Activated CD4-positive, CD25-positive, alpha-beta regulatory T cell (primary cell): ENCODE measurements at places on chromosomes 12 and 14.

DNA sequence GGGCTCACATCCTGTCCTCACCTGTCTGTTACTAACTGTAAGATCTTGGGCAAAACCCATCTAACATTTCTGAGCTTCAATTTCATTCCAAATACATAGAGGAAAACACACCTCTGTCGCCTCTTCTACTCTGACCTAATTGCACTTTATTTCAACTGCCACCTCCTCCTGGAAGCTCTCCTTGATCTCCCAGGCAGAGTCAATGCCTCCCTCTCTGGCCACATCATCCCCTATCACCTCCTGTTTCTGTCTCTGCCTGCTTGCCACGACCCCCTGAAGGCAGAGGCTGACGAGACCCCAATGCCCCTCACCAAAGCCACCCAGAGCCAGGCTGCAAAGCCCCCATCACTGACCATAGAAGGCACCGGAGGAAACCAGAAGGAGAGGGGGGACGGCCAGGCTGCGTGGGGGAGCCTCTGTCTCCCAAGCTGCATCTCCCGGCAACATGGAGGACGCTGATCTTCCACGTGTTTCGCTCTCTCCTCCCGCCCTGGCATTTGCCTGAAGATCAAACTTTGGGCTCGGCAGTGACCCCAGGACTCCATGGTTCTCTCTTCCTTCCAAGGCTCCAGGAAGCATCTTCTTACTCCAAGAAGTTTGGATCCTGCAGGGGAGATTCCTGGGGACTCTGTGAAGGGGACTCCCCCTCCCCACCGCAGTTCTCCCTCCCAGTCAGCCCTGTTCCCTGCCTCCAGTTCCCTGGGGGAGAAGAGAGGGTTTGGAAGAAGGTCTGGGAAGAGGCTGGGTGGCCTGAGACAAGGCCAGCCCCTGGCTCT, 50.1 kb upstream of the BCL11B start:
- no peak for DNase-seq

GRCh38 chr12:6532051-6532926, 2.0 kb upstream of the GAPDH start:
- peak; percentile 55 for DNase-seq

DNA sequence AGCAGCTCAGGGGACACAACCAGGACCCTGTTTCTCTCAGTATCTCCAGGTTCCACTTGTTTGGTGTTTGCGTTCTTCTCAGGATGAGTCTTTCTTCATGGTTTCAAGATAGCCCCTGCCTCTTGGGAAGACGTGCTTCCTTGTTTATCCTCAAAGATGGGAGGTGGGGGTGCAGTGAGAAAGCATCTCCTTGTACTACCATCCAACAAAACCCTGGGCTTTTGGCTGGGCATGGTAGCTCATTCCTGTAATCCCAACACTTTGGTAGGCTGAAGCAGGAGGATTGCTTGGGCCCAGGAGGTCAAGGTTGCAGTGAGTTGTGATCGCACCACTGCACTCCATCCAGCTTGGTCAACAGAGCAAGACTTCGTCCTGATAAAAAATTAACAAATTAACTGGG, 21.0 kb upstream of the TUNAR start:
- no peak for DNase-seq

DNA sequence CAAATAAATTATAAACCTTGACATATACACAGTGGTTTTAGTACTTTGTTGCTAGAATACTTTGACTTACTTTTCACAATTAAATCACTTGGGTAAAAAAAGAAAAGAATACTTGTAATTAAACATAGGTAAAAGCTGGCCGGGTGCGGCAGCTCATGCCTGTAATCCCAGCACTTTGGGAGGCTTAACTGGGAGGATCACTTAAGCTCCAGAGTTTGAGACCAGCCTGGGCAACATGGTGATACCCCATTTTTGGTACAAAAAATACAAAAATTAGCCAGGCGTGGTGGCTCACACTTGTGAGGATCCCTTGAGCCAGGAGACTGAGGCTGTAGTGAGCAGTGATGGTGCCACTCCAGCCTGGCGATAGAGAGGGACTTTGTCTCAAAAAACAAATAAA, 7.8 kb downstream of the STX2 start:
- DNase-seq, result no peak

DNA sequence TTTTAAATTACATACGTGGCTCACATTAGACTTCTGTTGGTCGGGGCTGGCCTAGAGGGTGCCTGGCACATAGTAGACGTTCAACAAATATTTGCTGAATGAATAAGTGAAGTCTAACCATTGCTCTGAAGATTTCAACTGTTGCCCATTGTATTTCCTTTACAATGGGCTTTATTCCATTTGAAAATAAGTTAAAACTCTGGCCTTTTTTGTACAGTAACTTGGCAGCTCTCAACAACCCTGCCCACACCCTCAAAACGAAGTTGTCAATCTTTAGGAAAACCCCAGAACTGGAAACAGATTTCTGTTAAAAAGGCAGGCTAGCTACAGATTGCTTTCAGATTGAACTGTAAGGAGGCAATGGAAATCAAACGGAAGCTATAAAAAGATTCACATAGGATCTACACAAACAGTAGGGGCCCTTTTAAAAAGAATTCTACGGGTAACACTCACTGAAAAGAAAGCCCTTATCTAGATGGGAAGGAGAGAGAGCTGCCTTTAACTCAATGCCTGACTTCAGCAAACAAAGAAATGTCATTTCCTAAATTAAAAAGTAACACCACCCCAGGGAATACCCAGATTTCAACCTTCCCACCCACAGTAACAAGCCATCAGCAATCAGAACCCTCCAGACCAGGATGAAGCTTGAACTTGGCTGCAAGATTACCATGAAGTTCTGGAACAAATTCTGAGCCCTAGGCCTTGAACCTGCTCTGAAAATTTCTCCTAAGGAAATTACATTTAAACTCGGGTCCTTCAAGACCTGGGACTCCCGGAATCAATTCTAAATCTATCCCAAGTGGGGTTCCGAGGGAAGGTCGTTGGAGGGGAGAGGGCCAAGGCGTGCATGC, 1.4 kb downstream of the WSB2 start:
- DNase-seq, result no peak

GRCh38 chr14:44170101-44170500, 337.0 kb downstream of the FSCB start:
- DNase-seq, result no peak

DNA sequence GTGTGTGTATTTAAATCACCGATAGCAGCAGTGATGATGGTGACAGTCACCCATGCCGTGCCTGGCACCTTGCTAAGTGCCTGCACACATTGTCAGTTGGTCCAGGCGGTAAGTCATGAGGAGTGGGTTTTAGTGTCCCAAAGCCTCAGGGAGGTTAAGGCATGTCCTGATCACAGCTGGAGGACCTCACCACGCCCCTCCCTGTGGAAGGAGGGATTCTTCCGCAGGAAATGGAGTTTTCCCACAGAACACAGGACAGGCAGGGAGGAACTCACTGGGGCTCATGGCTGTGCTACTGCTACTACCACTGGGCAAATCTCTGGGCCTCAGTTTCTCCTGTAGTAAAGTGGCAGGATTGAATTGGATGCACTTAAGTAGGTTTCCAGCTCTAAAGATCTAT, 142.3 kb downstream of the CACNA1C start:
- DNase-seq, result no peak

DNA sequence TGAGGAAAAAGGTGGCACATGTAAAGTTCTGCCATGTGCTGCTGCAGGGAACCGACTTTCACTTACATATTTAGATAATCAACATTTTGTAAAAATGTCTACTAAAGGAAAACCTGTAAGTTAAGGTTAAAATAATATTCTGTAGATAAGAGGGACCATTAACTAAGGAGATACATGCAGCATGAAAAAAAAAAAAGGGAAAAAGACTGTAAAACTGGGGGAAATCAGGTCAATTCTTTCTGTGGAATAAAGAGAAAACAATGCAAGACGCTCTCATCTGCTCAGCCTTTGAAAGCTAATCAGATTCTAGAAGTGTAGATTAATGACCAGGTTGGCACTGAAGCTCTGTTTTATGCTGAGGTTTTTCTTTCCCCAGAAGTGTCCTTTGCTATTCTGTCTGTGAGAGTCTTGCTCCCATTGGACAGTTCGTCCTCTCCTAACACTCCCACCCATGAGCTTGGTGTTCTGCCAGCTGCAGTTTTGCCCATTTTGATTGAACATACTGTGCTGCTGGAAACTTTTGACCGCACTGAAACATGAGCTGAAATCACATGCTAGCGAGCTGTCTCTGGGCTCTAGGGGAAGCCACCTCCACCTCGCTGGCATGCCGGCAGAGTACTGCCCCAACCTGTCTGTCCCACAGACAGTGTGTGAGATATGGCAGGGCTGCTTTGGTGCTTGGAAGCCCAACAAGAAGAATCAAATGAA, 39.7 kb downstream of the PPTC7 start:
- no peak for DNase-seq

DNA sequence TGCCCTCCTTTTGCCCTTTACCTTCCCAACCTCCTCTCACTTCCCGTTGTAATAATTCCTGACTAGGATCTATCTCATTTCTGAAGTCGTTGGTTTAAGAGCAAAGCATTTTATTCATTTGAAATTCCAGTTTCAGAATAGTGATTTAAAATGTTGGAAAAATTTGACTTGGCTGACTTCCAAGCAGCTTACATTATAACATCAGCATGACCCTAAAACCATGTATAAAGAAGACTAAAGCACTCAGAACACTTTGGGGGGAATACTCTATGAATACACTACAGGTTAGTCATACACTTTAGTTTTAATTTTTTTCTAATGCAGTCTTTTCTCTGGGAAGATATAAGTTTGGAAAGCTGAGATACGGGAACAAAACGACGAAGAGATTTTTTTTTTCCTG, 161.1 kb downstream of the BTG1 start:
- no peak for DNase-seq

DNA sequence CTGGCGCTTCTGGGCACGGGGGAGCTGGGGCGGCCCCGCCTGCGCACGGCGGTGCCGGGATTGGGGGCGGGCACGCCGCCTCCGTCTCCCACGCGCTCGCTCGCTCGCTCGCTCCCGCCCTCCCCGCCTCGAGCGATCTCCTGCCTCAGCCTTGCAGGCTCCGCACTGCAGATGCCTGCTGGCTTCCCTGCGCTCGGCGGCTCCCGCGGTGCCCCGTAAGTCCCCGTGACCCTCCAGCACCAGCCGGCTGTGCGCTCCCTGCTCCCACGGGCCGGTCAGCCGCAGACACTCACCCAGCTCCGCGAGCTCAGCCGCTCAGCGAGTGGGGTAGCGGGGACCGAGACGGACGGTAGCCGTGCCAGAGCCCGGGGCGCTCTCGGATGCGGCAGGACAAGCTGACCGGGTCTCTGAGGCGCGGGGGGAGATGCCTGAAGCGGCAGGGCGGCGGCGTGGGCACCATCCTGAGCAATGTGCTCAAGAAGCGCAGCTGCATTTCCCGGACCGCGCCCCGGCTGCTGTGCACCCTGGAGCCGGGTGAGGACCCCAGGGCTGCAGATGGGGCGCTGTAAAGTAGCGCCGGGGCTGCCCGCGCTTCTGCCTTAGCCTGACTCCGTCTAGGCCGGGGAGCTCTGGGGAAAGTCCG, at the start of gene TBC1D30:
Gene TBC1D30, plus strand, starts transcription at position 148 of the 643 bp plus-strand sequence. Its CDS starts 233 bp downstream, at position 381.
- DNase-seq, result no peak

DNA sequence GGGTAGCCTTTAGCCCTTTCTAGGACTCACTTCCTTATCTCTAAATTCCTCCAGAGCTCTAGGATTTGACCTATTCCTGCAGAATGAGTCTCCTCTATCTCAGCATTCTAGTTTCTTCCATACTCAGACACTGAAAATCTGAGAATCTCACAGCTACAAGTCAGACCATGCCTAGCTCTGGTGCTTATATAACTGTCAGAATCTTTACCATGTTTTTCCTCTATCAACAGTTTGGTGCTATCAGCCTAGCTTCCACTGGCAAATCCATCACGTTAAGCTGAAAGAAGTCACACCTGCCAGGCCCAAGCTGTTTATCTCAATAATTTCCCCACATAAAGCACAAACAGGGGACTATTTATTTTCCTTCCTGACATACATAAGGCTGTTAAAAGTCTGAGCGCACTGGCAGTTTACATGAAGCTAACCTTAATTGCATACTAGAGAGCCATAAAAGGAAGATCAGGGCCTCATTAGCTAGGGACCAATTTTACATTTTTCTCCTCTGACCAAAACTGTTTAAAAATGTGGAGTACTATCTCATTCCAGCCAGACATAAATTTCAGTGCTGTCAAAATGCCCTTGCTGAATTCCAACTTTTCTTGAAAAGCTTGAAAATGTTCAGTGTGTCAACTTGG, 270.5 kb downstream of the C12orf75 start:
- DNase-seq, result no peak

- no peak for DNase-seq
These were observed 11.6 kb downstream of the LPCAT3 start for GRCh38 chr12:7006639-7007038.

DNA sequence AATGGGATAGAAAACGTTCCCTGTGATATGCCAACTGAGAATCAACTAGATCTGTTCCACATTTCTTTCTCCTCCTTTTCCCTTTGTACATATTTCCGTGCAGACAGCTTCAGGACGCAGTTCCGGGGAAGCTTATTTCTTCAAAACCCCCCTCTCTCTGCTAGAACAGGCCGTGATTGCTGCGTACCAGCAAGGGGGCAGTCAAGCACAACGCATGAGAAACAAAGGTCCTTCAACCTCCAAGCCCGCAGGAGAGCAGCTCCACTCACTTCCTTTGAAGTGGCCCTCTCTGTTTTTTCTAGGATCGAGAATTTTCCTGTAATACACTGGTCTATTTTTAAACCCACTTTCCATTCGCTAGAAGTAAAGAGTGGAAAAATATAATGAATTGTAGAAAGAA, 80.8 kb downstream of the ZNF664 start:
- no peak for DNase-seq

- DNase-seq, result no peak
These were observed 97.3 kb downstream of the FOXN3 start for GRCh38 chr14:89319687-89320086.

DNA sequence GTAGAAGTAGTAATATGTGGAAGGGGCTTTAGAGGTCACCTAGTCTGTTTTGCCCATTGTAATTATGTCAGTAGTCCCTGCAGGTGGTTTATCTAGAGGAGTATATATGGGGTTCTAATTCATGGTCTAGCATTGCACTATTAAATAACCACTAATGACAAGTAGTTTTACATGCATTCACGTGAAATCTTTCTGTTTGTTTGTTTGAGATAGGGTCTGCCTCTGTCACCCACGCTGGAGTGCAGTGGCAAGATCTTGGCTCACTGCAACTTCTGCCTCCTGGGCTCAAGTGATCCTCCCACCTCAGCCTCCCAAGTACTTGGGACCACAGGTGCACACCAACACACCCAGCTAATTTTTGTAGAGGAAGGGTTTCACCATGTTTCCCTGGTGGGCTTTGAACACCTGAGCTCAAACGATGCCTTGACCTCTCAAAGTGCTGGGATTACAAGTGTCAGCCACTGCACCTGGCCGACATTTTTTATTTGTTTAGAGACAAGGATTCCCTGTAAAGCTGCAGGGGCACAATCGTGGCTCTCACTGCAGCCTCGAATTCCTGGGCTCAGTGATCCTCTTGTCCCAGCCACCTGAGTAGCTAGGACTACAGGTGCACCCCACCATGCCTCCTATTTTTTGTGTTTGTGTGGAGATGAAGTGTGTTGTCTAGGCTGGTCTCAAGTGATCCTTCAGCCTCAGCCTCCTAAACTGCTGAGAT, 12.0 kb upstream of the PSEN1 start:
- DNase-seq, result no peak
